ENCODE measurements at places on chromosomes 3 and 15.

GRCh38 chr3:2579206-2579605 lies 480.5 kb downstream of the CNTN4 start:
- no peak for DNase-seq

DNA sequence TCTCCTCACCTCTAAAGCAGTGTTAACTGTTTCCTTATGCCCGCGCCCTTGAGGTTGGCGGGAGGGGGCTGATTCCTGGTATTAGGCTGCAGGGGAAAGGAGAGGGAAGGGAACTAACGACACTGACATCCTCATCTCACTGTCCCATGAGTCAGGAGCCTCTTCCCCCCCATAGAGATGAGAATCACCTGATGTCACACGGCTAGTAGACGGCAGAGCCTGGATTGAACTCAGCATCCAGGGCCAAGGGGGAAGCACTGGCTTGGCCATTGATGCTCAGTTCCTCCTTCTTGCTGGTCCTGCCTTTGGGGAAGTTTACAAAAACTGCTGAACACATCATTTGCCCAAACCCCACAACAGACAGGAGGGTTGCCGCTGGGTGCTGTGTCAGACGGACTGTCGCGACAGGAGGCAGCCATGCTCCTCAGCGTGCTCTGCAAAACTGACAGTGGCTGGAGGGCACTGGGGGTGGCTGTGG lies 38.5 kb downstream of the IDH2 start:
- no peak for DNase-seq

GRCh38 chr3:157111518-157111917 lies 48.4 kb downstream of the CCNL1 start:
- peak; percentile 79 for DNase-seq

- no peak for DNase-seq
Measured at GRCh38 chr15:52257734-52258062, 37.9 kb downstream of the MYO5C start.

- no peak for DNase-seq
Measured at GRCh38 chr3:43389388-43390254, 103.3 kb downstream of the SNRK start.

GRCh38 chr3:7565574-7565973 lies 704.7 kb downstream of the GRM7 start:
- DNase-seq: no peak

GRCh38 chr15:61084944-61085367 lies 144.1 kb downstream of the RORA start:
- no peak for DNase-seq

DNA sequence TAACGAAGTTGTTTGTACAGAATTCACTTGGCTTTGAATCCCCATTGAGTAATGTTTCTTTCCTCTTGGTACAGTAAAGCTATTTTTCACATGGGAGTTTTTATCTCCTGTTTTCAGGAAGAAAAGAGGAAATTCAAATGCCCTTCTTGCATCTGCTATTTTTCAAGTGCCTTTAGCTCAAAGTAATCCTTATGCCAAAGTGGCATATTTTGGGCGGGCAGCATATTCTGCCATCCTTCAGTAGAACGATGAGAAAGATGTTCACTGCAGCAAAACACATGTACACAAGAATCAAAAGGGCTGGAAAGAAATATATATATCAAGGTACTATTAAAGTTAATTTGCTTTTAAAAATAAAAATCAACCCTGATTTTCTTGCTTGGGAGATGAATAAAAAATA lies 5.3 kb upstream of the NSMCE3 start:
- DNase-seq: no peak

DNA sequence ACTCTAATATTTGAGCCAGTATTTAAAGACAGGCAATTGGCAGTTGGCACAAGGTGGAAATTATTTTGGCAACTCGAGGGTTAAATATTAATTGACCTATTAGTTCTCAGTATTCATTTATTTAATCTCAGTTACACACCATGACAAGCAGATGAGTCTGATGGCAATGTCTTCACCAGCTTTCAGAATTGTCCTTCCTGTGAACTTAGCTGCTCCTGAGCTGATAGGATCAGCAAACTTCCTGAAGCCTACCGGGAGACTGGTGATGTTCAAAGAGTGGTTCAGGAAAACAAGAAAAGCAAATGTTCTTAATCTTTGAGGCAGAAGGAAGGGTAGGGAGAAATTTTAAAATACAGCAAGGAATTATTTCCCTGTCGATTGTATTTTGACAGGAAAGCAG lies 522.2 kb downstream of the SOX2 start:
- DNase-seq: no peak

DNA sequence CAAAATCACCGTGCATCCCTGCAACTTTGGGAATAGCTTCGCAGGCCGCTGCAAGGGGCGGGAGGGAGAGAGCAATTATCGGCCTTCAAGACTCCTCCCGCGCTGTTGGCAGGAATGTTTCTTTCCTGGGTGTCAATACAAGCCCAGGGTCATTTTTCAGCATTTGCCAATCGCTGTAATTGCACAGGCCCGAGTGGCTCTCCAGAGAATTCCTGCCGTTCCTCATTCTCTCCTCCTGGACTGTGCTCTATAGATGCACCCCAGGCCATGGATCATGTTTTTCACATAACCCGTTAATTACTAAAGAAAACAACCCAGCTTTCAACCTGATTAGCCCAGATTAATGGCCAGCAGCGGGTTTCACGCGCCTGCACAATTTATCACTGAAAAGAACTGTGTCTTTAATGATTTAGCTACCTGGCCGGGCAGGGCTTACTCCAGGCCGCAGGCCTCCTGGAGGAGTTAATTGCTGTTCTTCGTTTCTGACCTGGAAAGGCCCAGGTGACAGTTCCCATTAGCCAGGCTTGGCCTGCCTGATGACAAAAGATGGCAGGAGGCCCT lies 144.3 kb downstream of the OPA1 start:
- no peak for DNase-seq

- DNase-seq: no peak
Measured at GRCh38 chr3:50563867-50564266, 3.7 kb downstream of the C3orf18 start.

GRCh38 chr15:58154769-58155168 lies 16.6 kb downstream of the AQP9 start:
- no peak for DNase-seq

DNA sequence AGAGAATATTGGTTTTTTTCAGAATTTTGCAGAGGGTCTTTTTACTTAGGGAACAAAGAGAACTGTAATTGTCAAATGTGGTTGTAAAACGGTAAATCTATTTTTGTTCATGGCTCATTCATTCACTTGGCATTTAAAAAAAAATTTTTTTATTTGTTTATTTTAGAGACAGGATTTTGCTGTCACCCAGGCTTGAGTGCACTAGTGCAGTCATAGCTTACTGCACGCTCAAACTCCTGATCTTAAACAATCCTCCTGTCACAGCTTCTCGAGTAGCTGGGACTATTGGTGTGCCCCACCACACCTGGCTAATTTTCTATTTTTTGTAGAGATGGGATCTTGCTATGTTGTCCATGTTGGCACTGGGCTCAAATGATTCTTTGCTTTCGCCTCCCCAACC lies 301.8 kb downstream of the LPP start:
- DNase-seq: no peak

- DNase-seq: no peak
Measured at GRCh38 chr15:89576417-89576773, 1.1 kb downstream of the TICRR start.

DNA sequence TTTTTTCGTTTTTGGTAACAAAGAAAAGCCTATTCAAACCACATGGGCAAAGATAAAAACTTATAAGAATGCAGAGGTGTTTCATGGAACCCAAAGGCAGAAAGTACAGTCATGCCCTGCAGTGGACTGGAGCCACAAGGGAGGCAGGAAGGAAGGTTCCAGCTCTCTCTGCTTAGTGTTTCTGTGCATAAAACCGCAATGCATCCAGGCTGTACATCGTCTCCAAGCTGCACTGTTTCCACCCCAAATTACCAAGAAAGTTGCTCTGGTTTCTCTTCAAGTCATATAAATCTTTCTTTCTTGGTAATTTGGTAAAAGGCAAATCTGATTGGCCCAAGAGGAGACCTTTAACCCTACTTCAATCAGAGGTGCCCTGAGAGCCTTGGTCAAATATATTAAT lies 15.8 kb downstream of the TRAT1 start:
- no peak for DNase-seq

- DNase-seq: no peak
Measured at GRCh38 chr3:133455281-133455680, 55.4 kb downstream of the BFSP2 start.

GRCh38 chr15:96335411-96336024 lies 5.0 kb downstream of the NR2F2 start:
- no peak for DNase-seq

DNA sequence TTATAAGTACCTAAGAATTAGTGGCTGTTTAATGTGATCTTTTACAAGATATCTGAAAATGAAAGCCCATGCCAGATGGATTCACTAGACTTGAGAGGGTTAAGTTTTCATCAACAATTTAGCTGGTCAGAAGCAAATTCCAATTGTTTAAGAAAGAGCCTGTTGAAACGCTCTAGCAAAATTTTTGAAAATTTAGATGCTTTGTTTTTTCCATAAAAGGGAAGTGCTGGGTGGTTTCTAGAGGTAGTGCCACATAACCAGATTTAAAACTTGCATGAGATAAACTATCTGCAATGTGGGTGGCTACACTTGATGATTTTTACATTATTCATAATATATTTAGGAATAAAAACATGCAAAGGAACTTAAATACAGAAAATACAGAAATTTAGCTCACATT lies 48.5 kb upstream of the SKIL start:
- no peak for DNase-seq

GRCh38 chr3:23085261-23085660 lies 117.9 kb upstream of the UBE2E2 start:
- no peak for DNase-seq

DNA sequence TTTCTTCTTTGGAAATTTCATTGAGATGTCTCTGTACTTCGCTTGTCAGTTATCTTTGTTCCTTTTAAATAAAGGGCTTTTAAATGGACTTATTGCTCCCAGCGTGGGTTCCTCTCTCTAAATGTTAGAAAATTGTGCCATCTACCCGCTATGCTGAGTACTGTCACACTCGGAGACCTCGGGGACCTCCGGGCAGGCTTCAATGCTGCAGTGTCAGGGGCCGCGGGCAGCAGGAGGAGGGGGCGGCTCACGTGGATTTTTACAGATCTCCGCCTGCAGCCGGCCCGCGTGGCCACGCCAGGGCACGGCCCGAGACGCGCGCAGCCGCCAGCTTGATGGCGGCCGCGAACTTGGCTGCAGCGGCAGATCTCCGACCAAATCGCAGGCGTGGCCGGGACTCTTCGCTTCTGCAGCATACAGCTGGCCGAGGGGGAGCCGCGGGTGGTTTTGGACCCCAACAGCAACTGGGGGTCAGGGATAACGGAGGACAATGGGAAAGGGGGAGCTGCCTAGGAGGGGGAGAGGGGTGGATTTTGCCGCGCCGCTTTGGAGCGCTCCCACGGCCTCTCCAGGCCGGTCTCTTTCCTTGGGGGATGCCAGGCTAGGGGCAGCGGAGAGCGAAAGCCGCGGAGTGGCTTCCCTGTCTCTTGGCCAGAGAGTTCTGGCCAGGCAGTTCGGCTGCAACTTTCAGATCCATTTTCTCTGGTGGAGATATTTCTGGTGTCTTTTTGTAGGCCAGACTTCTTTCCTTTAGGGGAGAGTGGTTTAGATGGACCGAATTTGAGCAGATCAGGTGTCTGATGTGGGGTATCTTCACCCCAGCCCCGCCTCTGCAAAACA lies 15.3 kb downstream of the NR2F2 start:
- no peak for DNase-seq

DNA sequence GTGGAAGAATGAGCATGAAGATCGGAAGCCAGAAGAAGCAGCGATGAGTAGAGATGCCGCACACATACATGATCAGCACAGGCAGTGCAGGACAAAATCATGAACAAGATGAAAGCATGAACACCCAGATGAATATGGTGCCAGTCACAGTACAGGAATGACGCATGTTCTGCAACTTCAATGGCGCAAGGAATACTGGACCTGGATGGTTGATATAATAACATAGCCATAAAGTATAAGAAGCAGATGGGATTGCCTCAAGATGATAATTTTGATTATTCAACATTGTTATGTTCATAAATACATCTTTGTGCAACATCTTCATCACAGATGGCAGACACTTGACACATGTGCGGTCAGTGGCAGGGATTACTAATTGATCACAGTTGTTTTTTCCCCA lies 59.7 kb upstream of the SLCO3A1 start:
- DNase-seq: no peak

- DNase-seq: no peak
Measured at GRCh38 chr15:38685686-38686339, 121.2 kb upstream of the RASGRP1 start.

GRCh38 chr3:73547427-73548248 lies 77.1 kb downstream of the PDZRN3 start:
- DNase-seq: peak; percentile 60

DNA sequence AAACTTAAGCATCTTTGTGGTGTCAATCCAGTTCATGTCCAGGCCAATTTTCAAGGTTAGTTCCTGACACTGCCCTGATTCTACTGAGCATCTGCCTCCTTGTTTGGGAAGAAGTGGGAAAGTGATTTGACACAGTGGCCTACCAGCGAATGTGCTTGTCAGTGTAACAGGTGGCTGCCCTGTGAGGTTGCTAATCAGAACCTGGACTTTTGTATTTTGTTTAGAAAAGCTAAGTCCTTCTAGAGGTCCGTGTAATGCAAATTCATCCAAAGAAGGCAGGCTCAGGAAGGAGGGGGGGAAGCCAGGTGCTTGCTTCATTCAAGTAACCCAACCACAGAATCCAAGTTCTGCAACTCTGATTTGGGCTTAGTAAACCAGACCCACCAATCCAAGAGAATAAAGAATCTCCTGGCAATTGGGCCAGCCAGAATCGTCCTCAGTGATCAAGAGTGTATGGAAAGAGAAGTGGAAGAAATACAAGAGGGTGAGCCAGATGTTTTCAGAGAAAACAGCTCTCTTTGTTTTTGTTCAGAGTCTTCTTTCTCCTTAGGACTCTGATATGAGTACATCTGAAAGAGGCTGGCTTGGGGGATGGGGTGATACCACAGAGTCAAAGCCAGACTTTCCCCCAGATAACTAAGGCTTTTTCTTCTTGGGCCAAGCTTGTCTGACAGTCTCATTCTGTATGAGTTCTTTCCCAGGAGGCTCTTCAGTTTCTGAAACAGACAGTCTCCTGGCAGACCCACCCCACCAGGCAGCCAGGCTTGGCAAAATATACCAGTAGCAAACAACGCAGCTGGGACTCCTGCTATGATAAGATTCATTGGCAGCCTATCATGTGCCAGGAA lies 508.9 kb upstream of the TBL1XR1 start:
- no peak for DNase-seq

DNA sequence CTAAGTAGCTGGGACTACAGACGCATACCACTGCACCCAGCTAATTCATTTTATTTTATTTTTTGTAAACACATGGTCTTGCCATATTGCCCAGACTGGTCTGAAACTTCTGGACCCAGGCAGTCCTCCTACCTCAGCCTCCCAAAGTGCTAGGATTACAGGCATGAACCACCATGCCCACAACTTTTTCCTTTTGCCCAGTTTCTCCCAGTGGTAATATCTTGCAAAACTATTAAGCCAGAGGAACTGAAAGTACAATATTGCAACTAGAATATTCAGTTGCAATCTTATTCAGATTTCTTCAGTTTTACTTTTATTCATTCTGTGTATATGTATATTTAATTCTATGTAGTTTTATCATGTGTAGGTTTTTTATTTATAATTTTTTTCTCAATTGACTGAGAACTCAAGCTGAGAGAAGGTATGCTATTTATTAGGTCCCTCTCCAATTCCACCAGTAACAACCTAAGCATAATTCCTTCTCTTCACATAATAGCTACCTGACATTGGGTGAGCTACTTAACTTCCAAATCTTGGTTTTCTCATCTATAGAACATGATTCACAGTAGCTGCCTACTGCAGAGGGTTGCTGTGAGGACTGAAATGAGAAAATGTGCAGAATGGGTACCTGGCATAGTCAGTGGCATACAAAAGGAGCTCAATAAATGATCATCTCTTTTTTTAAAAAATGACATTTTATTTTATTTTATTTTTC lies 30.8 kb downstream of the KLHL18 start:
- DNase-seq: no peak
